ENCODE measurements at places on chromosomes 13 and 19. TPM values are rescaled to one million over a fixed set of nuclear protein-coding genes. Genes with fewer than 3 reads are reported as not detected.

The LGI4 gene
- total RNA-seq: 0.15 TPM

DNA sequence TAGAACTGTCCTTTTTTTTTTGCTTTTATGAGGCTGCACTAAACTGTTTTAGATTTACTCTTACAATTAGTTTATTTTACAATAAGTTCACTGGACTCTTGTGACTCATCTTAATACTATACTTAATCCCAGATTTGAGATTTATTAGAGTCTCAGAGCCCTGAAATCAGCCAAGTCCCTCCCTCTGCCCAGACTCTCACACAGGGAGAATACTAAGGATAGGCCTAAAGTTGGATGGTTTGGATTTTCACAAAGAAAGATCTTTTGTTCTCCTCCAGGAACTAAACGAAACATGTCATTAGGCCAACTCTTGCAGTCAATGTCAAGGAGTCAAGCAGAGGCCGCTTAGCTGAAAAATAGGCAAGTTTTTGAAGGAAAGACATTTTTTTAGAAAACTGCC, 42.7 kb upstream of the MIR17HG start:
- no peak for DNase-seq

GRCh38 chr19:28168557-28168956, 1044.4 kb downstream of the UQCRFS1 start:
- DNase-seq: no peak

DNA sequence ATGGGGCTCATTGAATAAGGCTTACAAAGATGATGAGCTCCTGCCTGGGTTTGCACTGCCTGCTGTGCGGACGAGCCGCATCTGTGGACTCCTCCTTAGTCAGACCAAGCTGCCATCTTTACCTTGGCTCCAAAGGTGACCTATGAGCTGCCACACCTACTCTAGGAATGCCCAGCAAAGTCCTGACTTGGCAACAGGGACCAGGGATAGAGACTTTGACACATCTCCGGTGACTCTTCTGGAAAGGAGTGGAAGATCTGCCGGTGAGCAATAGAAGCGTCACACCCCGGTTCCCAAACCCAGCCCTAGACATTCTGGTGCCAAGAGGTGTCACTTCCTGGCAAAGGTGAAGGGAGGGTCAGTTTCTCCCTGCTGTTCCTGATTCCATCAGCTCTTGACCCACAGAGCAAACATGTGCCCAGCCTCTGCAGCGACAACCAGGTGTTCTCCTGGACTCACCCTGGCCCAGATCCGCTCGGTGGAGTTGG, 50.2 kb upstream of the GTF3A start:
- no peak for DNase-seq

The IZUMO2 gene
- total RNA-seq: not detected

GRCh38 chr19:1017115-1017905, 3.6 kb downstream of the TMEM259 start:
- no peak for DNase-seq

The MEIS3 gene
- total RNA-seq: not detected

- DNase-seq: no peak
These were observed 63.7 kb upstream of the NPAS1 start for GRCh38 chr19:46955813-46956371.

The WDR88 gene
- 0.20 TPM for total RNA-seq

- no peak for DNase-seq
These were observed 6.6 kb upstream of the TFDP1 start for GRCh38 chr13:113577881-113578435.

- no peak for DNase-seq
These were observed 35.0 kb upstream of the RBM26 start for GRCh38 chr13:79440958-79441528.

- DNase-seq: no peak
These were observed 37.4 kb downstream of the DOCK9 start for GRCh38 chr13:98940325-98941001.

The STOML3 gene
- not detected for total RNA-seq

DNA sequence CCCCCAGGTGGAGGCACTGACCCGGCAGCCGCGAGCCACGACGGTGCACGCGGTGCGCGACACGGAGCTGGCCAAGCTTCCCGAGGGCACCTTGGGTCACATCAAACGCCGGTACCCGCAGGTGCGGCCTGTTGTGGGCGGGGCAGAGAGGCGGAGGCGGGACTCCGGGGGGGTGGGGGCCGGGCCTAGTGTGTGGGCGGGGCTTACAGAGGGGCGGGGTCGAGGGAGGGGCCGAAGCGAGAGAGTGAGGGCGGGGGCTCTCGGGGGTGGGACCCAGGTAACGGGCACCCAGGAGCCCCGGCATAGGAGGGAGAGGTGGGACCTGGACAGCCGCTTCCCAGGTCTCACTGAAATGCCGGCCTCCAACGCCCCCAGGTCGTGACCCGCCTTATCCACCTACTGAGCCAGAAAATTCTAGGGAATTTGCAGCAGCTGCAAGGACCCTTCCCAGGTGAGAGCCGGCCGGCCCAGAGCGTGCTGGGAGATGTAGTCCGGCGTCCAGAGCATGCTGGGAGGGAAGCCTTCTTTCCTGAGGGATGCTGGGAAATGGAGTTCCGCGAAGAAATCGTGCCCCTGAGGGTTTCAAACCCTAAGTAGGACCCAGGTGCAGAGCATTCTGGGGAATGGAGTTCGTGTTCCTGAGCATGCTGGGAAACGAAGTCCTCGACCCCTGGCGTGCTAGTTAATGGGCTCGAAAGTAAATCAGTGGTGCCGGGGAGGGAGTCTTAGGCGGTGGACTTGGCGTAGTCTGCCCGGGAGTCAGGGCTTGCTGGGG, 15.7 kb downstream of the PNPLA6 start:
- no peak for DNase-seq

DNA sequence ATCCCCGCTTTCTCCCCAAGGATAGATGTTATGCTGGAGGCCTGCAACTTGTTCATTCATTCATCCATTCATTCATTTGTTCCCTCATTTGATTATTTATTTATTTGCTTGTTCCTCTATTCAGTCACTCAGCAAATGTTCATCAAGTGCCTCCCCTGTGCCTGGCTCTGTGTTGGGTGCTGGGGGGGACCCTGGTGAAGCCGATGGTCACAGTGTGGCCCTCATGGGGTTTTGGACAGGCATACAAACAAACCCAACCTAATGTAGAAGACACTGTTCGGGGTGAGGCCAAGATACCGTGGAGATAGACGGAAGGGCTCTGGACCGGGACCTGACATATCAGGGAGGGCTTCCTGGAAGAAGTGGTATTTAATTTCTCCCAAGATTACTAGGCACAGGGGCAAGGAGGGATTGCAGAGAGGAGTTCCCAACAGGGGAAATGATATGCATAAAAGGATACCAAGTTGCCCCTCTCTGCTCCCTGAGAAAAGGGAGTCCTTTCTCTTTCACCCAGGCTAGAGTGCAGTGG, 58.1 kb downstream of the ZNF536 start:
- DNase-seq: no peak

The CARD8 gene
- 191 TPM for total RNA-seq

DNA sequence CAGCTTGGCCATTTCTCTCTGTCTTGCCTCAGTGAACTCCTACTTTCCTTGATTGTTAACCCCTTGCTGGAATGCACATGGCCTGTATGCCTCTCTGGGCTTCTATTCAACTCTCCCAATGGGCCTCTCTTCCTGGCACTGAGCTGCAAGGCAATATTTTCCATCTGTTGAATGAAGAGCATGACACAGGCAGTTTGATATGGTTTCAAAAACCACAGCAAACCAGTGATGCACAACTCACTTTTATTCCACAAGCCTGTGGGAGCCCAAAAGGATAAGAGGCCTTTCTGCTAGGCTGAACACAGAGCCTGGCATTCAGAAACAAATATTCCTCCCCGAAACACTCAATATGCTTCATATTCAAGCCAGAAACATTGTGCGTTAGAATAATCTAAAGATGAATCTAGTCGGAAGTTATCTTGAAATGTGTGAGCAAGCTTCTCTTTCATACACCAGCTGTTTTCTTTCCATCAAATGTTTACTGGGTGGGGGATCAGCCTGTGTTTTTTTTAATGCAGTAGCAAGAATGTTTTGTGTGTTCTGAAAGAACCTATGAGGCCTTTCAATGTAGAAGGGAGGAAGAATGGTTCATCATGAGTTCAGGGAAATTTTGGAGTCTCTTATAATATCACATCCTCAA, 443.1 kb upstream of the SPRY2 start:
- DNase-seq: no peak

The F10 gene
- not detected for total RNA-seq

- DNase-seq: no peak
These were observed 1187.7 kb upstream of the PCDH9 start for GRCh38 chr13:68417801-68418200.

The YJEFN3 gene
- total RNA-seq: 5.4 TPM

The TMPRSS9 gene
- total RNA-seq: not detected

The MED29 gene
- total RNA-seq: 45.6 TPM

GRCh38 chr13:20311596-20311995, 79.5 kb upstream of the GJB6 start:
- DNase-seq: no peak

The PGLYRP2 gene
- 0.13 TPM for total RNA-seq

DNA sequence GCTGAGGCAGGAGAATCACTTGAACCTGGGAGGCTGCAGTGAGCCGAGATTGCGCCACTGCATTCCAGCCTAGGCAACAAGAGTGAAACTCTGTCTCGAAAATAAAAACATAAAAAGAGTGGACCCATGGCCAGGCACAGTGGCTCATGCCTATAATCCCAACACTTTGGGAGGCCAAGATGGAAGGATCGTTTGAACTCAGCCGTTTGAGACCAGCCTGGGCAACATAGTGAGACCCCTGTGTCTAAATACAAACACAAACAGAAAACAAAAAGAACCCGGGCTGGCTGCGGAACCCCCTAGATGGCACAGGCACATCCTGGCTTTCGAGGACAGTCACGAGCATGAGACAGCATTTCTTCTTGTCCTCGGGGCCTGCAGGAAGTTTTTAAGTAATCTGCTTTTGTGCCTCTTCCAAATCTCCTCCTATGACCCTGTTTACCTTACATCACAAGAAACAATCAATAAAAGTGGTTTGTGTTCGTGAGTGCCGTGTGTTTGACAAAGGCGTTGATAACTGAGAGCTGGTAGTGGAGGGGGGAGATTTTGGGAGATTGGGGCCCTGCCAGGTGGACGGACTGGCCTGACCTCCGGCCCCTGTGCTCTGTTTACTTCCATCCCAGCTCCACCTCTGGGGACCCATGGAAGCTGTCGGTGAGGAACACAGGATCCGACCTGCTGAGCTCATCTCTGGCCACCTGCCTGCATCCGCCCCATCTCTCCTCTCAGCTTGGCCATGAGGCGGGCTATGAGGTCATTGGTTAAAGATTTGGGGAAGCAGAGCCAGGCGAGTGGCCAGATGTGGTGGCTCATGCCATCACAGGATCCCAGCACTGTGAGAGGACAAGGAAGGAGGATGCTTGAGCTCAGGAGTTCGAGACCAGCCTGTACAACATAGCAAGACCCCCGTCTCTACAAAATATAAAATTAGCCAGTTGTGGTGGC, 5.9 kb upstream of the GDF15 start:
- no peak for DNase-seq

The MAB21L1 gene
- total RNA-seq: not detected

The TMC4 gene
- total RNA-seq: 2.6 TPM

DNA sequence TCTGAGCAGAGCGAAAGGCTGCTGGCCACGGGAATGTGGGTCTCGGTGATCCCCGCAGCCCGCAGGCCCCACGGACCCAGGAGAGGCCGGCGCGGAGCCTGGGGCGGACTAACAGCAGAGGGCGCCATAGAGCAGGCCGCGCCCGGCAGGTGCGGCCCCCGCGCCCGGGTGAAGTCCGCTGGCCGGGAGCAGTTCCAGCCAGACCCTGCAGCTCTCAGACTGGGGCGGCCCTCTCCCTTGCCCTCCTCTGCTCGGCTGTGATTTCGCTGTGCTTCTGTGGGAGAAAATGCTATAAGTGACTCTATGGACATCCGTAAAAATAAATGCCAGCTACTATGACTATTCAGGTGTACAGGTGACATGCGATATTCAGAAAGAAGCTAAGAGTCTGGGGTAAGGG, 37.7 kb downstream of the GSX1 start:
- DNase-seq: peak; percentile 61

DNA sequence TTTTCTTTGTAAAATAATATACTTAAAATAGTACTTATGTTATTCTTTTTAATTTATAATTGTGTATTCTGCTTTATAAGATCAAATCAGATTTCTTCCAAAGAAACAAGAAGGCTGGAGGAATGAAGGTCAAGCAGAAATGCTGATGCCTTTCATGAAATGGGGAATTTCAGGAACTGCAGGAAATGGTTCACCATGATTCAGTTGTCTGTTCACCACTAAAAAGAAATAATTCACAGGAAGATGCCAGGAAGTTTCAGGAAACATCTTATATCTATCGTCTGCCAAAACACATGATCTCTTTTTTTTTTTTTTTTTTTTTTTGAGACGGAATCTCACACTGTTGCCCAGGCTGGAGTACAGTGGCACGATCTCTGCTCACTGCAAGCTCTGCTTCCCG, 15.7 kb upstream of the SCEL start:
- DNase-seq: no peak

The ZIM2 gene
- total RNA-seq: not detected

- no peak for DNase-seq
These were observed 11.8 kb upstream of the ZNF543 start for GRCh38 chr19:57308514-57308913.

DNA sequence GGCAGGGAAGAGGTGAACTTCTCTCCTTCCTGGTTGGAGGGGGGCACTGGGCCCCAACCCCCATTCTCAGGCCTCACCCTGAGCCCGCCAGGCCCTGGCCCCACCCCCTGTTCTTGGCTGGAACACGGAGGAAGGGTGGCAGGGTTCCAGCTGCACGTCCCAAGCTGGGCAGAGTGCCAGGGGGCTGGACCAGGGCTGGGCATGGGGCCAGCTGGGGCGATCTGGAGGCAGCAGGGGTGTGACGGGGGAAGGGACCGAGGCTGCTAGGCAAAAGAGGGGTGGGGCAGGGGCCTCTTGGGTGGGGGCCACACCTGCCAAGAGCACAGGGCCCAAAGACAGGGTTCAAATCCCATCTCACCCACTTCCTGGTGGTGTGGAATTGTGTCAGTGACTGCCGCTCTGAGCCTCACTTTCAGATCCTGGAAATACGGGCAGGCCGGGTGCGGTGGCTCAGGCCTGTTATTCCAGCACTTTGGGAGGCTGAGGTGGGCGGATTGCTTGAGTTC, 2.2 kb downstream of the HIF3A start:
- DNase-seq: no peak

- DNase-seq: peak; percentile 14
These were observed 13.6 kb downstream of the POLR2E start for GRCh38 chr19:1081301-1082164.

DNA sequence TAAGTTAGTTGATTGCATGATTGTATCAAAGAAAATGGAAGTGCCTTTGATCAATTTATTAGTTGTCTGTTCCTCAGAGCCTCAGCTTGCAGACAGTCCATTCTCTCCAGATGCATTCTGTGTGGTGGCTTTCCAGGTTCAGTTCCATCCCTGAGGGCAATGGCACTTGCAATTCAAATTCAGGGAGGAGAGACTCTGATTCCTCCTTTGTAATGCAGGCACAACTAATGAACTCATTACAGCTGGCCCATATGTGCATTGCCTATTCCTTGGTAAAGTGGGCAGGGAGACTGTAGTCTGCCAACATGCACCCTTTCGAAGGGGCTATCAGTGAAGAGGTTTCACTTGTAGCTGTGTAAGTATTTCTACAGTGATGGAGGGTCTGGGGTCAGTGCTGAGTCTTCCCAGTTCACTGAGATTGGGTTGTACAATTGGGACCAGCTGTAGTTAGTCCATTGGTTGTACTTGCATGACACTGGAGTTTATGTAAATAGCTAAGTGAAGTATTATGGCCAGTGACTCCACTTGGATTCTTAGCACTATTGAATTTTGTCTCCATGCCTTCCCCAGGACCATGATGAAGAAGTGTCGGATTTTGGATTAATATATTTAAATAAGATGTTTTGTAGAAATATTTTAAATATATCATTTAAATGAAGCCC, 401.7 kb downstream of the GPC6 start:
- DNase-seq: no peak

The CACNA1A gene
- total RNA-seq: 0.51 TPM

The HCN2 gene
- 3.6 TPM for total RNA-seq

The KRTDAP gene
- not detected for total RNA-seq
